ENCODE measurements at places on chromosomes 3 and 15. TPM values are rescaled to one million over a fixed set of nuclear protein-coding genes. Genes with fewer than 3 reads are reported as not detected.
A peak's percentile ranks its signal among the peaks of the same experiment; 100 is the strongest.

DNA sequence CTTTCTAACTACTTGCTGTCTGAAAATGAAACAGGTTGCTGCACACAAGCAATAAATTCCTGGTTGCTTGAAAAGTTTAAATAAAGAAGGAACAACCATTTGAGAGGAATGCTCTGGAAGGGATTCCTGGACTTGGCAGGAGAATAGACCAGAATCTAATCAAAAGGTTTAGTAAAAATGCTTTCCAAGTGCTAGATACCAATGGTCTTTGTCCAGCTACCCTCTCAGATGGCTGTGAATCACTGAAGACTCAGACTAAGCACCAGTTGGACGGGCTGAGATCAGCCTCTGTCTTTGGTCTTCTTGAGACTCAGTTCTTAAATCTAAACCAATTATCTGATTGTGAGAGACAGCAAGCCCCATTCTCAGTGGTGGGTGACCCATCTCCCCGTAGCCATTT, 27.7 kb upstream of the LPP start:
- H3K4me3 ChIP-seq = no peak overlapping the region
- H3K27me3 ChIP-seq = no peaks in the 10 kb centered on the region
- peaks cover 6% of the 10 kb centered on the region for H3K4me1 ChIP-seq
- DNase-seq = no peak
- H3K27ac ChIP-seq = no peak overlapping the region

DNA sequence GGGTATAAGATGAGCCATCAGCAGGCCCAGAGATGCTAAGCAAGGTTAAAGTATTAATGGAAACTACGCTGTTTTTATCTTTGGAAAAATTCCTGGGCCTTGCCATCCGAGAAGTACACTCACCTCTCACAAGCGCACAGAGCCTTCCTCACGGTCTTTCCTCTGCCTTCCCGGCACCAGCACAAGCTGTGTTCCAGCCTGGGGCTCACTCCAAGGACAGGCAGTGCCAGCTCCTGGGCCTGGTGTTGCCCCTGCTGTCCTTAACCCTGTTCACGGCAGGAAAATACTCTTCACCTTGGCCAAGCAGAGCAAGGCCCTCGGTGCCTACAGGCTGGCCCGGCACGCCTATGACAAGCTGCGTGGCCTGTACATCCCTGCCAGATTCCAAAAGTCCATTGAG, 14.3 kb upstream of the RHO start:
- H3K36me3 ChIP-seq = peaks cover 9% of the 10 kb centered on the region
- H3K27ac ChIP-seq = no peak overlapping the region
- H3K27me3 ChIP-seq = no peaks in the 10 kb centered on the region
- no peak overlapping the region for H3K4me3 ChIP-seq
- no peak for DNase-seq

MITF gene
- 1.6 TPM for total RNA-seq

DNA sequence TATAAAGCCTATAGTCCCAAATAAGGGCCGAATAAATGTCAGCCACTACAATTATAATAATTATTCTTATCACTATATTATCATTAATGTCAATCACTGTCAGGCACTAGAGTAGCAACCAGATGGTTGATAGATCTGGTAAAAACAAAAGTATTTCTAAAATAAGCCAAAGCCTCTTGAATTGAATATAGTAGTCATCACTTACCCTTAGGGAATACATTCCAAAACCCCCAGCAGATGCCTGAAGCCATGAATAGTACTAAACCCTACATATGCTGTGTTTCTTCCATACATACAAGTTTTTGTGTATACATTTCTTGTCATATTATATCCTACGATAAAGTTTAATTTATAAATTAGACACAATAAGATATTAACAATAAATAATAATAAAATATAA, 59.1 kb downstream of the LRRC3B start:
- H3K4me3 ChIP-seq = no peak overlapping the region
- H3K27ac ChIP-seq = no peak overlapping the region
- H3K27me3 ChIP-seq = no peaks in the 10 kb centered on the region
- DNase-seq = no peak
- H3K36me3 ChIP-seq = no peaks in the 10 kb centered on the region
- no peaks in the 10 kb centered on the region for H3K4me1 ChIP-seq

DNA sequence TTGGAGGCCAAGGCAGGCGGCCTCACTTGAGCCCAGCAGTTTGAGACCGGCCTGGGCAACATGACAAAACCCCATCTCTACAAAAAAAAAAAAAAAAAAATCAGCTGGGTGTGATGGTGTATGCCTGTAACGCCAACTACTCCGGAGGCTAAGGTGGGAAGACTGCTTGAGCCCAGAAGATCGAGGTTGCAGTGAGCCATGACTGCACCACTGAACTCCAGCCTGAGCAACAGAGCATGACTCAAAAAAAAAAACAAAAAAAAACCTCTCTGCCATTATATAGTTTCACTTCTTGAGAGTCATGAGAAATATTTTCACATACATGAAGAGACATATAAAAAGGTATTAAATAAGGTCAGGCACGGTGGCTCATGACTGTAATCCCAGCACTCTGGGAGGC, 45.9 kb upstream of the CP start:
- H3K4me3 ChIP-seq = no peak overlapping the region
- no peaks in the 10 kb centered on the region for H3K36me3 ChIP-seq
- H3K27ac ChIP-seq = no peak overlapping the region
- peaks cover 11% of the 10 kb centered on the region for H3K27me3 ChIP-seq

DNA sequence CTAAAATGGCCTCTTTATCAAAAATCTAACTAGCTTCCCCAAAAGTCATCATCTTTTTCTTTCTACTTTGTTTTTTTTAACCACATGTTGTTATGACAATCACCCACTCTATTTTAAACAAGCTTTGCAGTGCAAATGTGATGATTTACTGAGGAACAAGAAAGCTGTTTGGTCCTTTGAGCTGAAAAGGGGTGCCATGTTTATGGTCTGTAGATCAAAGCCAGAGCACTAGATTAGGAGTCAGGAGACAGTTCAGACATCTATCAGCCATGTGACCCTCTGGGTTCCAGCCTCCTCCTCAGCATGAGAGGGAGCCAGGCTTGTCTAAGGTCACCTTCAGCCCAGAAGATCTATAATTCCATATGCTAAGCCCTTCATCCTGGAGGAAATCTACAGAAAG, 65.9 kb downstream of the RPL22L1 start:
- H3K4me3 ChIP-seq = no peak overlapping the region
- no peaks in the 10 kb centered on the region for H3K36me3 ChIP-seq
- no peak overlapping the region for H3K27ac ChIP-seq
- DNase-seq = no peak
- H3K4me1 ChIP-seq = no peaks in the 10 kb centered on the region

- peaks cover 23% of the 10 kb centered on the region for H3K27me3 ChIP-seq
- H3K27ac ChIP-seq = peak overlapping the region; percentile 88
- DNase-seq = peak; percentile 75
- peaks cover 2% of the 10 kb centered on the region for H3K36me3 ChIP-seq
Observed at GRCh38 chr15:66701422-66702034, 508 bp upstream of the SMAD6 start.

CA12 gene
- not detected for total RNA-seq

DNA sequence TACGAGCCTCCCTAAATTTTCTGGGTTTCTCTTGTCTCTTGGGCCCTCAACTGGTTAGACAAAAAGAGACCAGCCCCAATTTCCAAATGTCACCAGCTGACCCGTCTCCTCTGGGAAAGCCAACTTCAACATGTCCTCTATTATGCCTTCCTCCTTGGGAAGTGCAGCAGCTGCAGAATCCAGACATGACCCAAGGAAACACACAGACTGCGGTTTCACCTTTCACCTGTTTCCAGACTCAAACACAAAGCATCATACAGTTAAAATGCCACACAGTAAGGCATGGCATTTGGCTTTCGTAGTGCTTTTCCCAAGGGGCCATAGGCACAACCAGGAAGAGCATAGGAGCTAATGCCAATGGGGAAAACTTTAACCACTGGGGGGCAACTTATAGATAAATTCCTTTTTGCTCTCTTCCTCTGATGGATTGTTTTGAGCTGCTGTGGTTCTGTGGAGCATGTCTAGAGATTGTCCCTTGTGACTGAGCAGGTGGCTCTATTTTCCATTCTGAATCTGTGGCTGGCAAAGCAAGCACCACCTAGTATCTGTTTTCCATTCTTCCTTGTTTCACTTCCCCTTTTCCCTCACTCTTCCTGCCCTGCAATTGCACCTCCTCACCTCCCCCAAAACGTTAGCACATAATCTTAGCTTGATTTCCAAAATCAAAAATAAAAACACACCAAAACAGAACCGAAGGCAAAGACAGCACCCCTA, 49.3 kb downstream of the HHLA2 start:
- H3K36me3 ChIP-seq = peaks cover 15% of the 10 kb centered on the region
- H3K27ac ChIP-seq = no peak overlapping the region
- no peak overlapping the region for H3K4me3 ChIP-seq
- no peak for DNase-seq
- peaks cover 2% of the 10 kb centered on the region for H3K27me3 ChIP-seq
- H3K4me1 ChIP-seq = peaks cover 25% of the 10 kb centered on the region

DNA sequence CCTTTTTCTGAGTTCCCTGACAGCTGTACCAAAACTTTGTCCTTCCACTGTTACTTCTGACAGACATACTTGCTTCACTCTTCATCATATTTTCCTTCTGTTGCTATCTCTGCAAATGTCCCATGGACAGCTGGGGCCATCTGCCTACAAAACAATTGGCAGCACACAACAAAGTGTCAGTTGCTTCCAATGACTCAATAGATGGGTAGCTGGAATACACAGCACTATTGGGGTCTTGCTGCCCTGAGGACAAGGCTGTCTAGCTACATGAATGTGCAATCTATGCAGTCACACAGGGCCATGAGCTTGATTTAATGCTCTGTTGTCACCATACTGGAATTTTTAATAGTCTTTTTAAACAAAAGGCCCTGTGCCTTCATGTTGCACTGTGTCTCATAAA, 192.8 kb downstream of the DTWD1 start:
- no peak overlapping the region for H3K4me3 ChIP-seq
- peaks cover 12% of the 10 kb centered on the region for H3K27me3 ChIP-seq

DNA sequence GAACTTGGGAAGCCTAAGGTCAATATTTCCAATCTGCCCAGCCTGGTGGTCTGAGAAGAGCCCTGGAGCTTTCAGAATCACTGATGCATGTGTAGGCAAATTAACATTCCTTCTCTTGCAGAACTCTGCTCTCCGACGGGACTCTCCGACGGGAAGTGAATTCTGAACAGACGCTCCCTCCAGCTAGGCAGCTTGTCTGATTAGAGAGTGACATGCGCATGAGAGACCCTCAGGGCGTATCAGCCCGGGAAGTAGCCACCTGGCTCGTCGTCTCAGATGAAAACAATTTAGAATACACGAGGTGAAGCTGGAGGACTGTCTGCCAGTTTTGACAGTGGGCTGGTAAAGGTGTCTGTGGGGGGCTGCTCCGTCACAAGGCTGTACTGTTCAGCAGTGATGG, 103.1 kb downstream of the DGKG start:
- no peak overlapping the region for H3K27ac ChIP-seq
- no peaks in the 10 kb centered on the region for H3K36me3 ChIP-seq
- no peak for DNase-seq
- peaks cover 6% of the 10 kb centered on the region for H3K27me3 ChIP-seq
- H3K4me1 ChIP-seq = peaks cover 14% of the 10 kb centered on the region

DNA sequence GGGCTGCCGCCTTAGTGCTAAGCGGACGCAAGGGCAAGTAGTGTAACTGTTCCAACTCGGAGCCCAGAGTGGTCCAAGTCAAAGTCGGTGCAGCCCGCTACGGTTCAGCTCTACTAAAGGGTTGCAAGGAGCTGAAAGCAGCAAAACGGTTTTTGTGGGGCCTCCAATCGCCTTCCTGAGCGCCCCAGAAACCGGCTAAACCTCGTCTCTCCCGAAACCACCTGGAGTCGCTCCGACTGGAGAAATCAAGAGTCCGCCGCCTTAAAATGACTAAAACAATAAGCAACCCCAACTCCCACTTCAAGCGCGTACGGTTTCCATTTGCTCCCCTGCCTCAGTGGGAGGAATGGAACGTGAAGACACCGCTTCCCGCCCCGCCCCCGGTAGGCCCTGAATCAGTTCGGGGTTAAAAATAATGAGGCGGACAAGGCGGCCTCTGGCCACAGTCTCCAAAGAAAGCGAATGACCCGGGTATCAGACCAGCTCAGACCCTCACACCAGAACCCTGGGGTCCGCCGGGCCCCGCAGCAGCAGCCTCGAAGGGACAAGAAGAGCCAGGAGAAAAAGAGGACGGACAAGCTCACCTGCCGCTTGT, 401 bp downstream of the SEC11A start:
- H3K27ac ChIP-seq = peak overlapping the region; percentile 100
- H3K4me1 ChIP-seq = peaks cover 38% of the 10 kb centered on the region
- no peaks in the 10 kb centered on the region for H3K27me3 ChIP-seq
- peaks cover 14% of the 10 kb centered on the region for H3K36me3 ChIP-seq

CHL1 gene
- not detected for total RNA-seq

DNA sequence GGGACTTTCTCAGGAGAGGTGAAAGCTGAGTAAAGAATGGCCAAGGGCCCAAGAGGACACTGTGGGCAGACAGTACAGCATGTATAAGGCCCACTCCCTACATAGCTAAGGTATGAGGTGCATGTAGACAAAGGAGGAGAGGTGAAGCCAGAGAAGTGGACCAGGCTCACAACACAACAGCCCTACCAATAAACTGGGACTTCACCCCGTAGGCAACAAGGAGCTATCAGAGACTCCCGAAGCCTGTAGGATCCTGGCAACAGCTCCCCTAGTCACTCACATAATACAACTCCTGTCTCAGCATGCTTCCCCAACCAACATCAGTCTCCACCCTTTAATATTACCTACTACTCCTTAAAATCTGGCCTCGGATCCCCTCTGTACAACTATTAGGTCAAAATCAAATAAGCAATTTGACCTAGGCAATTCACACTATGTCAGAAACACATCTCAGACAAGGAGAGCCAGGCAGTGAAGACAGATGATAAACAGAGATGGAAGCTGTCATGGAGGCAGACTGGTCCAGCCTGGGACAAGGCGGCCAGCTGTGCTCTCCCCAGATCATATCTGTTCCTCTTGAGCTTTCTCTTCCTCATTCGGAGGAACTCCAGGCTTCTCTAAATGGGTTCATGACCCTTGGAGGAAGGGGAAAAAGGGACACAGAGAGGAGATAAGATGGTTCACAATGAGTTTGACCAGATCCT, 1.4 kb downstream of the XXYLT1 start:
- peaks cover 2% of the 10 kb centered on the region for H3K36me3 ChIP-seq
- H3K4me3 ChIP-seq = peak overlapping the region; percentile 90
- H3K27ac ChIP-seq = peak overlapping the region; percentile 77
- no peaks in the 10 kb centered on the region for H3K27me3 ChIP-seq

DNA sequence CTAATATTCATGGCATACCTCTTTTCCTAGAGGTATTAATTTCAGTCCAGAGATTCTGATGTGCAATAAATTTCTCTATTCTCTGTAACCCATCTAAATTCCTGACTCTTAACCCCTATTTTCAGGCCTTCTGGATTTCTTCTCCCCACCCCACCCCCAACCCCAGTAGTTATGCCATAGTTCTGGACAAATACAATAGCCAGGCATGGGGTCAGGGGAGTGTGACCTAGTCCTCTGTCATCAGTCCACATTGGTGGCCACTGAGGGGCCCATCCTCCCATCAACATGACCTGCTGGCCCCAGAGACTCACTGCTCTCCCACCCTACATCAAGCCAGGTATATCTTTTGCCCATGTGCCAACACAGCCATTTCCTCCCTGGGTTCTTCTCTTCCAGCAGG, 3.8 kb upstream of the LIPC start:
- peaks cover 25% of the 10 kb centered on the region for H3K36me3 ChIP-seq
- peaks cover 3% of the 10 kb centered on the region for H3K4me1 ChIP-seq
- no peaks in the 10 kb centered on the region for H3K27me3 ChIP-seq
- H3K27ac ChIP-seq = no peak overlapping the region
- DNase-seq = no peak

GRCh38 chr3:21515417-21515816, 235.6 kb downstream of the ZNF385D start:
- H3K27me3 ChIP-seq = no peaks in the 10 kb centered on the region
- H3K36me3 ChIP-seq = no peaks in the 10 kb centered on the region
- H3K27ac ChIP-seq = no peak overlapping the region
- H3K4me1 ChIP-seq = no peaks in the 10 kb centered on the region

ISLR gene
- not detected for total RNA-seq

CASR gene
- total RNA-seq = not detected

Measured in activated naive CD8-positive, alpha-beta T cell treated with anti-CD3 and anti-CD28 coated beads, Interleukin-2, amount 10 ng/mL, durations not matched to agents 7 days and 5 days (primary cell).